Right renal cortex interstitium (tissue), 3 donors: ENCODE measurements at places on chromosomes 2 and 18.

GRCh38 chr2:15736396-15737180, 144.9 kb downstream of the DDX1 start:
- no peak for DNase-seq

DNA sequence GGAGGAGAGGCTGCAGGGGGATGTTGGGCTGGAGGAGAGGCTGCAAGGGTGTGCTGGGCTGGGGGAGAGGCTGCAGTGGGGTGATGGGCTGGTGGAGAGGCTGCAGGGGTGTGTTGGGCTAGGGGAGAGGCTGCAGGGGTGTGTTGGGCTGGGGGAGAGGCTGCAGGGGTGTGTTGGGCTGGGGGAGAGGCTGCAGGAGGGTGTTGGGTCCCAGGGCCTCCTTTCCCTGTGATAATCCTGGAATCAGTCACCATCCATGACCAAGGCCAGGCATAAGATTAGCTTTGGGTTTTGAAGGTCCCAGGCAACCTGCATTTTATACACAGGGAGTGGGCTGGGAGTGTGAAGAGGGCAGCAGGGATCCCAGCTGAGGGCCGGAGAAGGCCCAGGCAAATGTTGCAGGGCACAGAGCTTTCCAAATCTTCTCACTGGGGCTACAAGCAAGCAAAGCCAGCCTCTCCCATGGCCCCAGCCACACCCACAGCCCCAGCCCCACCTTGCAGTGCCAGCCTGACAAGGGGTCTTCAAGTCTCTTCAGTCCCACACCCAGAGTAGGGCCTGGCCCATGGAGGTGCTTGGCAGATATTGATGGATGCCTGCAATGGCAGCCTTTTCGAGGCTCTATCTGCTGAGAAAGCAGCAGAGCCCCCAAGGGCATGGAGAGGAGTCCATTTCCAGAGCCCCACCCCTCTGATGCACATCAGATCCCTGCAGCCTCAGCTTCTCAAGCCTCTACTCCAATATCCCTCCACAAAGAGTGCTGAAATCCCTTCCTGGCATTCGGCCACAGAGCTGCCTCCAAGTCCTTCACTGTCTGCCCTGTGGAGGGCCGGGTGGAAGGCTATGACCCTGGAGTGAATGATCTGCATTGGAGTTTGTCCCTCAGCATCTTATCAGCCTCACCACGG, 50.3 kb upstream of the GLI2 start:
- DNase-seq: no peak

- no peak for DNase-seq
These were observed 5.9 kb downstream of the TIA1 start for GRCh38 chr2:70242552-70242951.

DNA sequence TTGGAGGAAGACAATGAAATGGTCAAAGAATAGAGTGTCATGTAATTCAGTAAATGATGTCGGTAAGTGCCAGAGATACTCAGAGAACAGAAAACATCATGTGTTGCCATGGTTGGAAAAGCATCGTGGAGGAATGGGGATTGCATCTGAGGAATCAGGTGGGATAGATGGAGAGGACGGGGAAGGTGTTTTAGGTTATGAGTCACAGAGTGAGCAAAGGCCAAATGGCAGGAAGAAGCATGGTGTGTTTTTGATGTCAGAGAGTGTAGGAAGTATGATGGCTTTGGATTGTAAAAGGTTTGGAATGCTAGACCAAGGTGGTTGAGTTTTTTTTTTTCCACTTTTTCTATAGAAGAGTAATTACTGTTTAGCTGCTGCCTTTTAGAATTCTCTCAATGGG, 27.5 kb upstream of the CD28 start:
- no peak for DNase-seq

DNA sequence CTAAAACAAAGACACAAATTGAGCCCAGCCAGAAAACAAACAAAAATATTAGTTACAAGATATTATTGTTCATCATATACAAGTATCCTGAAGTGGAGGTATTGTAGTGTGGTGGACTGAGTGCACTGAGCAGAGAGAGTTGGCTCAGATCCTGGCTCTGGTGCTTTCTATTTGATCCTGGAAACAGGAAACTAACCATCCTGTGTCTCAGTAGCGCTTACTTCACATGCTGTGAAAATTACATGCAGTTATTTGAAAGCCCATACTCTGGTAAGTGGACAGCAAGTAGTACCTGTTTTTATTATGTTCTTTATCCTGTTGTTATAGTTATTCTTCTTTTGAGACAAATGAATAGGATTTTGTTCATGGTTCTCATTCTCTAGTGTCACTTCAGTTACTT, 84.3 kb upstream of the CRIM1 start:
- DNase-seq: no peak

DNA sequence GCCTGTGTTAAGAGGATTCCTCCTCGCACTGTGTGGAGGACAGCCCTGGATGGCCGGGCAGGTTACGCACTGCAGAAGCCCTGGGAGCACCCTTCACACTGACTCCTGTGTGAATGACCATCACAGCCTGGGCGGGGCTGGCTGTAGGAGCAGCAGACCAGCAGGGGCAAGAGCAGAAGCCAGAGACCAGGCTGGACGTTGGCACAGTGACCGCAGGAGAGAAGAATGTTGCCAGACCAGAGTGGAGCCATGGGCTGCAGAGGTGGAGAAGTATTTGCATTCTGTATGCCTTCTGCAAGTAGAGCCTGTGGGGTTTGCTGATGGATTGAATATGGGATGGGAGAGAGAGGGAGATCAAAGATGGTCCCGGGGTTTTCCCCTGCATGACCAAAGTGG, 23.1 kb downstream of the LRRFIP1 start:
- DNase-seq: no peak
